ENCODE measurements at places on chromosomes 7 and 10.

- no peak for DNase-seq
These were observed 11.0 kb upstream of the GDF10 start for GRCh38 chr10:47288916-47289495.

DNA sequence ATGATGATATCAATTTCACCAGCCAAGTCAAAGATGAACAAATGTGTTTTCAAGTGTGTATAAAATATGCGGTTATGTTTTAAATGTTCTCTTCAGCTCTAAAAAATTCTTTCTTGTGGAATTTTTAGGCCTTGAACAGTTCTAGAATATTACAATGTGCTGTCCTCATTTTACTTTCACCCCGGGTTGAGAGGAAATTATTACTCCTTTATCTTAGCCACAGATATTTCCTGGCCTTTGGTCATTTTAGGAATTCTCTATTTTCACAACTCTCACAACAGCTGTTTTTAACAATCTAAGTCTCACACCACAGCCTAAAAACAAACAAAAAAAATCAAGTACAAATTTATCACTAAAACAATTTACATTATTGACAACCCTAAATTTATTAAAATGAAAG is 112.2 kb upstream of the HGF start:
- DNase-seq, result no peak

DNA sequence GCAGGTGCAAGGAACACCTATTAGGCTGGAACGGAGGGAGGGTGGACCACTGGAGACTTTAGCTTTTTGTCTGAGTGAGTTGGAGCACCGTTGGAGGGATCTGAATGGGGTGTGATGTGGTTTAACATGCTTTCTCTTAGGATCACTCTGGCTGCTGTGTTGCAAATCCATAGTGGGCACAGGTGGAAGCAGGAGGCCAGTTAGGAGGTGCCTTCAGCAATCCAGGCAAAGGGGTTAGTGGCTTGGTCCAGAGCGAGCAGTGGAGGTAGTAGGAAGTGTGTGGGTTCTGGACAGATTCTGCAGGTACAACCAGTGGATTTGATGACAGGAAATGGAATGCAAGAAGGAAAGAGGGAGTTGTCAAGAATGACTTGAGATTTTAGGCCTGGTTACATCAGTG is 95.0 kb downstream of the MMRN2 start:
- DNase-seq, result no peak

- DNase-seq, result no peak
These were observed 263.2 kb upstream of the C7orf33 start for GRCh38 chr7:148327379-148327778.

- DNase-seq, result no peak
These were observed 29.1 kb upstream of the LRGUK start for GRCh38 chr7:134098072-134098471.

DNA sequence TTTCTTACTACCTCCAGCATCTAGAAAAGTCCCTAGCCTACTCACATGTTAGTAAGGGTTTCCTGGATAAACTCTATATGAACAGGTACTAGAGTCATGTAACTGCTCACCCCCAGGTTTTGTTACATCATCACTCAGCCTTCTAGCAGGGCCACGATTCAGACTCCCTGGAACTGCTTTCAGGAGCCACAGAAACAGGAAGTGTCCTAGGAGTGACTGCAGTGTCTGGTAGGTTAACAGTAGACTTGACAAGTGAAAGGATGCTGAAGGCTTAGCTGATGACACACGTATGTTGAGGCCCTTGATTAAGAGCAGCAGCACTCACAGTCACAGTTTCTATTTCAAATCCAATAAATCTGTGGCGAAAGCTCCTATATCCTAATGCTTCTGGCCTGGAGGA is 101.2 kb downstream of the DNMBP start:
- DNase-seq, result no peak

- DNase-seq, result peak; percentile 32
These were observed 28.2 kb downstream of the PFKP start for GRCh38 chr10:3095373-3096139.

DNA sequence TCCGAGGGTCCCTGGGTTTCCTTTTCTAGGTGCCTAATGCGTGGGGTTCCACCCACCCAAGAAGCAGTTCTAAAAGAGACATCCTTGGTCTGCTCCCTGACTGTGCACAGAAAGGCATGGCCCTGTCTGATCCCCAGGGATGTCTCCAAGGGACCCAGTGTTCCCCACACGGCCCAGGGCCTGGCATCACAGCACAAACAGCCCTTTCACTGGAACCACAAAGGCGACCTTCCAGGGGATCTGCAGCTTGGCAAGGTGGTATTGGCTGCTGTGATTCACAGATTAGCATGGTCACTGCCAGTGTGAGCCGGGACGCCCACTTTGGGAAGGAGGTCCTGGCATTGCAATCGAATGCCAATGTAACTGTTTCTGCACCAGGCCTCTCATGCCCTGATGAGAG is 6.4 kb downstream of the KCNMA1 start:
- DNase-seq, result no peak

Measured in stimulated activated CD4-positive, alpha-beta T cell treated with anti-CD3 and anti-CD28 coated beads, Interleukin-4, amount 100 ng/mL, for 4 hours (primary cell).